AG04449 (cell line): ENCODE measurements at places on chromosomes 1 and 21.

GRCh38 chr1:83718338-83718737, 280.6 kb downstream of the TTLL7 start:
- DNase-seq = no peak

DNA sequence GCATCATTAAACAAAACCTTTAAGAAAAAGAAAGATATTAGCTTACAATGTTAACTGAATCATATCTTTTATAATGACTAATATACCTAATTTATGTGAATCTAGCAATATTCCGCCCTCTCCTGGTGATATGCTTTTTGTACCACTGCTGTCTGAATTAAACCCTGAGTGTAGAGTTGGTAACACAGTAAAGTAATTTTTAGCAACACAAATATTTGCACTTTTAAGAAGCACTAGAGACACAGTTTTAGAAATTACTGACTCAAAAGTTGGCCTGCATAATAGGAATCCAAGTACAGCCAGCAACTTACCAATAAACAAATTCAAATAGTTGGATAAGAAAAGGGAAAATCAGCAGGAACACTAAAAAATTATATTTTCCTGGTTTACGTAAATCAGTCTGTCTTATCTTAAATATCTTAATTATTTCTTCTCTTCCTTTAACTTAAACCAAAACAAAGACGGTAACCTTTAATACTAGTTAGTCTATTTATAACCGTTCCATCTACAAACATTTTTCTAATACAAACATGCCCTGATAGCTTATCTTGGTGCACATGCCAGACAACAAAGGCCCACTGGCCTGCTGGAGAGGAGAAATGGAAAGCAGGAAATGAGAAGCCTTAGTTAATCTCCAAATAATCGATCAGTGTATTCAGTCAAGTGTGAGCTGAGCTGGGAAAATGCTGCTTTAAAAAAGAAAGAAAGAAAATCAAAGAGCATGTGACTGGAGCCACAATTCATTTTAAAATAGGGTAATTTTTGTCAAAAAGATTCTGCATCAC, 246.0 kb downstream of the RERE start:
- no peak for DNase-seq

- peak; percentile 14 for DNase-seq
Observed at GRCh38 chr1:209929751-209930150, 8.3 kb upstream of the SYT14 start.

GRCh38 chr1:201506092-201506491, 831 bp downstream of the CSRP1 start:
- DNase-seq = no peak

GRCh38 chr1:60583696-60584095, 498.7 kb upstream of the NFIA start:
- DNase-seq = no peak

GRCh38 chr1:223102797-223103533, 40.1 kb downstream of the TLR5 start:
- DNase-seq = no peak

- no peak for DNase-seq
Observed at GRCh38 chr1:242811092-242811840, 286.8 kb upstream of the PLD5 start.

- DNase-seq = no peak
Observed at GRCh38 chr1:197614916-197615692, 160.2 kb downstream of the DENND1B start.

DNA sequence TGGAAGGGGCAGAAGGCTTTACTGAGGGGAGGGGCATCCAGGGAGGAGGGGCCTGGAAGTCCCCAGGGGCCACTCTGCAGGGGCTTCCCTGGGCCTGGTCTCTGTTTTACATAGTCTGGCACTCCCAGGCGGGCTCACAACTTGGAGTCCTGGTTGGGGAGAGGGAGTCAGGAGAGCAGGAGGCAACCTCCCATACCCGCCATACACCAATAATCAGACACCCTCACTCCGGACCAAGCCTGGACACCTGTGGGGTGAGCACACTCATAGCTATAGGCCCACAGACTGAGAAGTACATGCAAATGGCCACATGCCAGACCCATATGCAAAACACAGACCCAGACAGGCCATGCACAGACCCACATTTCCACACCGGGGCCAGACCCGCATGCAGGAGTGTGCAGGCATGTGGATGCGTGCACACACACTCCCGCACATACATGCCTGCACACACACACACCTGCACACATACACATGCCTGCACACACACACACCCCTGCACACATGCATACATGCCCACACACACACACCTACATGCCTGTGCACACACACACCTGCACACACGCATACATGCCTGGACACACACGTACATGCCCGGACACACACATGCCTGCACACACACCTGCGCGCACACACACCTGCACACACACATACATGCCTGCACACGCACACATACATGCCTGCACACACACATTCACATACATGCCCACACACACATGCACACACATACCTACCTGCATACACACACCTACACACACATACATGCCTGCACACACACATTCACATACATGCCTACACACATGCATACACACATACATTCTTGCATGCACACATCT, 89.5 kb upstream of the RUNX3 start:
- no peak for DNase-seq

- DNase-seq = no peak
Observed at GRCh38 chr1:247701338-247701737, 15.1 kb downstream of the OR6F1 start.

DNA sequence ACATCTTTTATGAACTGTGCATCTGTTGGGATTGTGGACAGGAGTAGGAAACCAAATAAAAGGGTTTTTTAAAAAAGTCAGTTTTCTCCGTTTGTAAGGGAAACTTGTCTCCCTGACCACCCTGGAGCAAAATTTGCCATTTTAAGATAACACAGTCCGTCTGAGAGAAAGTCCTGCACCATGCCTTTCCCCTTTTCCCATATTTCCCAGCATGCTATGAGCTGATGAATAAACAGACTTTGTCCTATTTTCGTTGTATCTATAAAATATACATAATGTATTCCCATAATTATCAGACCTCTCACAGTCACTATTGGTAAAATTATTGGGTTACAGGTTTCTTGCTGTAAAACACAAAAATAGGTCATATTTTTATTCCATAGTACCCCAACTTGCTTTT, 1.7 kb upstream of the AKT3 start:
- no peak for DNase-seq
